Placental pericyte (primary cell): ENCODE measurements at places on chromosomes 5 and 9. TPM values are rescaled to one million over a fixed set of nuclear protein-coding genes. Genes with fewer than 3 reads are reported as not detected.

Gene C5orf58
- under 0.01 TPM in 1 of 2 replicates, not detected in the other for total RNA-seq

Gene CCL27
- total RNA-seq: not detected in 2 replicates

Gene EGFLAM
- total RNA-seq: 3.3 and 10.1 TPM in 2 replicates

Gene SUSD3
- not detected in 2 replicates for total RNA-seq

Gene OMD
- total RNA-seq: not detected in 2 replicates

Gene MZB1
- total RNA-seq: 0.29 TPM in 1 of 2 replicates, not detected in the other

Gene CSF1R
- 0.66 and 1.1 TPM in 2 replicates for total RNA-seq

Gene ZNF366
- not detected in 2 replicates for total RNA-seq

Gene NR5A1
- not detected in 2 replicates for total RNA-seq

Gene SOX30
- total RNA-seq: under 0.01 TPM in 1 of 2 replicates, not detected in the other

Gene NDUFS6
- 14.2 and 21.2 TPM in 2 replicates for total RNA-seq

Gene CD14
- 1.3 and 1.8 TPM in 2 replicates for total RNA-seq

Gene IFNA2
- not detected in 2 replicates for total RNA-seq

Gene SPATA31E1
- not detected in 2 replicates for total RNA-seq

Gene KIF27
- 3.1 and 4.4 TPM in 2 replicates for total RNA-seq

Gene SYK
- under 0.01 TPM in 1 of 2 replicates, not detected in the other for total RNA-seq

Gene GPRIN1
- total RNA-seq: 1.8 and 11.9 TPM in 2 replicates

Gene FAM221B
- not detected in 2 replicates for total RNA-seq

Gene LRRC70
- total RNA-seq: 1.1 and 1.4 TPM in 2 replicates

Gene SPINK5
- total RNA-seq: under 0.01 TPM in 1 of 2 replicates, not detected in the other

Gene CMBL
- total RNA-seq: 3.6 and 5.7 TPM in 2 replicates

Gene GRIN1
- total RNA-seq: 0.29 TPM in 1 of 2 replicates, not detected in the other

Gene TTC39B
- total RNA-seq: 8.5 and 11.9 TPM in 2 replicates
